Esophagus squamous epithelium (tissue), 5 donors: ENCODE measurements at places on chromosomes 5 and 9.

GRCh38 chr5:176438959-176439757, 9.0 kb upstream of the FAF2 start:
- DNase-seq, result no peak

GRCh38 chr5:77239126-77239741, 28.8 kb downstream of the PDE8B start:
- DNase-seq, result no peak

GRCh38 chr9:8115570-8115969, 316.0 kb upstream of the DMAC1 start:
- DNase-seq, result no peak

DNA sequence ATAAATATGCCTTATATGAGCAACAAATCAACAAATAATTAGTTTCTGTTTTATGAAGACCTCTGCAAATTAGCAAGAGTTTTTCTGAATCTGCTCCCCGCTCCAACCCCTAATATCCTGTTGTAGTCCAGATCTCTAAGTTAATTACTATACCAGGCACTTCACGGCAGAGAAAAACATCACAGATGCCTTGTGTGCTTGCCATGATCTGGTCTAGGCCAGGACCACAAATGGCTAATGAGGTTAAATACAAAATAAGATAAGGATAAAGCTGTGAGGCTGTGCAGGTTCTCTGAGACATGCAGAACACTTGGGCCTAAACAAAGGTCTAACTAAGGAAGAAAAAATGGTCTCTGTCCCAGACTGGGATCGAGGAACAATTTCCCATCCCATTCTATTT, 150.8 kb downstream of the SLIT3 start:
- DNase-seq, result no peak

DNA sequence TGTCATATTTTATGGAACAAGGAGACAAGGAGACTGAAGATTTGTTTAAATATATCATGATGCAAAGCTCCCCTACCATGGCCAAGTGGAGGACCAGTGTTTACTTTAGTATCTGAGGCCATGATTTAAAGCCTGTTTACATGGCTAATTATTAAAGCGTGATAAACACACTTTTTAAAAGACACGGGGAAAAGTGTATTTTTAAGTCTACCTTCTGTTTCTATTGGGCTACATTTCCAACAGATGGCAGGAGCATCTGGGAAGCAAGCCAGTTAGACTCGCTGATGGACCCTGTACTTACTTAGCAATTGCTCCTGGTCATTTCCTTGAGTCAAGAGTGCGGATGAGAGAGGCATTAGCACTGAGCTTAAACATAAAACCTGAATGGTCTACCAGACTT, 480.3 kb upstream of the SEMA6A start:
- DNase-seq, result no peak
